ENCODE measurements at places on chromosomes 13 and 19. TPM values are rescaled to one million over a fixed set of nuclear protein-coding genes. Genes with fewer than 3 reads are reported as not detected.

The MIR17HG gene
- total RNA-seq: 4.1 TPM

The PRTN3 gene
- not detected for total RNA-seq

The GIPC3 gene
- 1.1 TPM for total RNA-seq

DNA sequence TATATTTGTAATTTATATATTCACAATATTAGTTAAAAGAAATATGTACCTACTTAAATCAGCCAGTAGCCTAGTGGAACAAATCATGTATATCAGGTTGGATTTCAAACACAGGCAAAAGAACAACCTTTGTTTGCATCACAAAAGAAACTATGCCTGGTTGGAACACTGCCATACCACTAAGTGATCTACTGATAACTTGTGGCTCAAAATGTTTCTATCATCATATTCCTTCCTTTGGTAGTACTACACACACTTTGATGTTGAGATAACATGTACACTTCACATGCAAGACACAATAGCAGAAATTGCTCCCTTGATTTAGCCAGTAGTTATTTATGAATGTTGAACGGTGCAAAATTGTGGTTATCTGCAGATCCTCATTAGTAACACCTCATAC, 146.0 kb upstream of the GPC6 start:
- no peak for DNase-seq

- DNase-seq: no peak
Observed at GRCh38 chr13:80665792-80666333, 324.9 kb upstream of the SPRY2 start.

GRCh38 chr19:51119101-51119500, 5.6 kb upstream of the SIGLEC9 start:
- DNase-seq: no peak

DNA sequence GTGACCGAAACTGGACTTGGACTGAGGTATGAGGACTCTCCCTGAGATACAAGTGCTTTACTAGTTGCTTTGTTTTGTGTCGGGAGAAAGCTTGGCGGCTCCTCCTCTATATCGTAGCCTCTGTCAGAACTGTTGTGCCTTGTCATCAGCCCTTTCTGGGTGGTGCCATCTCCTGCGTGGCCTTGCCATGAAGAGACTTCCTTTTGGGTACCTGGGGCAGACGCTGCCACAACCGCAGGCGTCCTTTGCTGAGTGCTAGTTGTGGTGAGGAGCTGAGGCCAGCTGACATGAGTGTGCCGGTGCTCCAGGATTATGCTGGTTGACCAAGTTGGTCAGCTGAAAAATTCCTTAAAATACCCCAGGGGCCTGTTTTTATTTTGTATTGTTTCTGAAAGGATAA, 124.5 kb downstream of the AKAP11 start:
- DNase-seq: peak; percentile 38
